ENCODE measurements at places on chromosomes 7 and 10.

- peak; percentile 90 for ATAC-seq
Measured at GRCh38 chr10:52729271-52730104, 43.1 kb downstream of the MBL2 start.

GRCh38 chr10:69869291-69869961 is 67.7 kb downstream of the COL13A1 start:
- ATAC-seq = peak; percentile 44

GRCh38 chr10:28036587-28036986 is 37.7 kb upstream of the ODAD2 start:
- ATAC-seq = no peak

DNA sequence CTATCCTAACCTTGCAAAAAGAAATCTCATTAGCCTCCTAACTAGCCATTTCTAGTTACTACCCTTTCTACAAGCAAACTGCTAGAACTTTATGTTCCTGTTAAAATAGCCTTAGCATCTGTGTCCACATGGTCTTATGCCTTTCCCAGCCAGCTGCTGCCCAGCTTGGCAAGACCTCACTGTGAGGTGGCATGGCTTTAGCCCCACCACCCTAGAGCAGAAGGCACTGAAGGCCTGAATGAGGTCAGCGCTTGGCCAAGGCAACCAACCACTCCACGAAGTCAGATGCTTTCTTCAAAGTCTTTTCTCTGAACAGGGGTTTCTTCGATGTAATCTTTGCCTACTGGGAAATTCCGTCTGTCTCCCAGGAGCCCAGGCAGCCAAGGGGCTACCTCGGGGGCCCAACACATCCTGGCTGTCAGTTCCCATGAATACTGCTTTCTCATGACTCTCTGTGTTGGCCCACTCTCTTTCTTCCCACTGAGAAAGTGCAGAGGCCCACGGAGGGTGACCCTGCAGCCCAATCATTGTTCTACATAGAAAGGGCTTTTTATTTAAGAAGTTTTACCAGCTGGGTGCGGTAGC is 41.6 kb downstream of the POLR3A start:
- no peak for ATAC-seq

GRCh38 chr10:132335189-132336063 is 3.4 kb downstream of the LRRC27 start:
- ATAC-seq = no peak

DNA sequence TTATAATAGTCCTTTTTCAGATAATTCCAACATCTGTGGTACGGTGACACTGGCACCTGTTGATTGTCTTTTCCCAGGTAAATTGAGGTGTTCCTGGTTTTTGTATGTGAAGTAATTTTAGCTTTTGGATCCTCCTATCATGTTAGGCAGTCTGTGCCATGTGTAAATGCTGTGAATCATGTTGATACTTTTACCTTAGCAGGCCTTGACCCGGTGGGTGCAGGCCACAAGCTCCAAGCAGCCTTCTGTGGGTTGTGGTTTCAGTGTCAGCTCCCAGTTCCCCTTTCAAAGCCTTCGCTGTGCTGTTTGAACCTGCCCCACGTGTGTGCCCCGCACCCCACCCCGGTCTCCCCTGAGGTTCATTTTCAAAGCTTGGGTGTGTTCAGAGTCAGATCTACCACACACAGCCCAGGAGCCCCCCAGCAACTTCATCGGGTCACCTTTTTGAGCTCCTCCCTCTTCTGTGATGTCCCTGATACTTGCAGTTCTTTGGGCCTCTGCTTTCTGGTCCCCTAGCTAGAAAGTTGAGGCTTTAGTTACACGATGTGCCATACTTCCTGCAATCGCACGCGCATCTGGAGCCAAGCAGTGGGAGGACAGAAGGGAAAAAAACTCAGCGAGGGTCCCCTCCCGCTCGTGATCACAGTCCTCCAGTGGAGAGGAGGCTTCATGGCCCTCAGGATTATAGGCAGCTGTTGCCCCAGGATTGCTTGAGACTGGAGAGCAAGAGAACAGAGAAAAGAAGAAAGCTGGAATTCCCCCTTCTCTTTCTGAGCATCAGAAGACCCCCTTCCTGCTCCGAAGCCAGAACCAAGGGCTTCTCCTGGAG is 8.7 kb upstream of the BHLHA15 start:
- no peak for ATAC-seq

DNA sequence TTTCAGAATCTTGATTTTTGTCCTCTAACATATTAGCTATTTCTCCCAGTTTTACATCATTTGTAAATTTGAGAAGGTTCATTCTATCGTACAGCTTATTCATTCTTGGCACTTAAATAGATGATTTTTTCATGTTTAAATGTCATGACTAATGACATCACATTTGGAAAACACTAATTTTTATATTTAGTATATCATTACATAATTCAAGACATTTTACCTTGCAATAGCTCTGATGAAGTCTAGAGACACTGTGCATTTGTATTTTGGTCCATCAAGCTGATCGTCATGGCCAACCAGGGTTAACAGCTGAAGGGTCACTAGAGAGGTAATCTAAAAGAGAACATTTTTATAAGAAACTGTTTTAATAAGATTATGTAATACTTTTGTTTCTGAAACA is 71.3 kb downstream of the ORC5 start:
- ATAC-seq = no peak
